Endothelial cell (in vitro differentiated cells): ENCODE measurements at places on chromosomes 11 and 22. TPM values are rescaled to one million over a fixed set of nuclear protein-coding genes. Genes with fewer than 3 reads are reported as not detected.

The TRIM51G gene
- not detected for total RNA-seq

The TUB gene
- 2.9 TPM for total RNA-seq

The TMEM45B gene
- total RNA-seq, result not detected

- DNase-seq, result no peak
These were observed 1.2 kb upstream of the P2RX6 start for GRCh38 chr22:21013657-21014201.

DNA sequence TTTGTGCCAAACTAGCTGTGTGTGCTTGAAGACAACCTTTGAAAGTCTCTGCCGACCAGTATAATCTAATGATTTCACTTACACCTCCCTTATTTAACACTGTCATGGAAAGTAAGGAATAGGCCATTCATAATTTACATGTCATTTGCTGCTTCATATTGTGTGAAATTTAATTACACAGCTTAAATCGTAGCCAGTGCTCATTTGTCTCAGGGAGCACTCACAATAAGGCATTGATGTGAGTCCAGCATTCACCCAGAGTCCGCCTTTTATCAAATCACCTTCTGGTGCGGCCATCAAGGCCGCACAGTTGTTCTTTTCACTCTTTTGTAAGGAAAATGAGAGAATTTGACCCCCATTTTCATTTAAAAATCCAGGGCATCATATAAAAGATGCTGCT, 46.9 kb downstream of the PAX6 start:
- no peak for DNase-seq

DNA sequence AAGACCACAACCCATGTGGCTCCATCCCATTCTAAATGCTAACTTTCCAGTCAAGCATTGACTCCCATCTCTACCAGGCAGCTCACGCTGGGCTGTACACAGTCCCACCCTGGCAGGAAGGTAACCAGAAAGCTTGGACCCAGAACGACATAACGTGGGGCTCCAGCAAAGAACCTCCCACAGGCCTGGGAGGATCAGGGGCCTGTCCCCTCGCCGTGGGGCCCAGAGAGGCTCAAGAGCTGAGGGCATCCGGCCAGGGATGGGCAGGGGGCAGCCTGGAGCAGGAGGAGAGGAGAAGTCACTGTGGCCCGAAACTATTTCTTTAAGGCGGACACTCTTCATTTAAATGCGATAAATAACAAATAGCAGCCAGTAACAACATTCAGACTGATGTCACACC, 169.9 kb downstream of the SHANK2 start:
- DNase-seq, result no peak

GRCh38 chr11:100619484-100619883, 67.6 kb upstream of the ARHGAP42 start:
- no peak for DNase-seq

DNA sequence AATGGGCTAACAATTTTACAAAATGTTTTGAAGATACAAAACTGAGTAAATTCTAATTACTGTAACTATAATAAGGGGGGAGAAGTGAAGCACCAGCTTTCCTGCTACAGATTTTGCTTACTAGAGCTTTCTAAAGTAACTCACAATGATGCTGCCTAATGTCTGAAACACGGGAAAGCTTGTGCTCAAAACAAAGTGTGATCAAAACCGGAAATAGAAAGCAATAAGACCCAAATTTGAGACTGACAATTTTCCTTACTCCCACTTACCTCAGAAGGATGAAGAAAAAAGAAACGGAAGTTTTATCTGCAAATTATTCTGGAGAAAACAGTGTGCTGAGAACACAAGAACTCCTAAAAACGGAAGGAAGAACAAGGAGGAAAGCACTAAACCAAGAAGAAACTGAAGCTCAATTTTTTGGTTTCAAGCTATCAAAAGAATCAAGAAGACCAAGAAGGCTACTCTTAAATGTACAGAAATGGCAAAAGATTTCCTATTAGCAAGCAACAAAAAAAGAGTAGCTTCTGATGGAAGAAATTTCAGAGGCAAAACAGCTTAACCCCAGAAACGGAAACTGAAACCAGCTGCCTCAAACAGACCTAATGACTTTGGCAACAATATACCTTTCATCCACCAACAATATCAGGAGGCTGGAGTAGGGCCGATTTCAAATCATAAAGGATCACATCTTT, 33.4 kb downstream of the AMBRA1 start:
- no peak for DNase-seq

- DNase-seq, result no peak
These were observed 7.8 kb downstream of the RPS6KA4 start for GRCh38 chr11:64366751-64367150.

The DKK3 gene
- 8.4 TPM for total RNA-seq

DNA sequence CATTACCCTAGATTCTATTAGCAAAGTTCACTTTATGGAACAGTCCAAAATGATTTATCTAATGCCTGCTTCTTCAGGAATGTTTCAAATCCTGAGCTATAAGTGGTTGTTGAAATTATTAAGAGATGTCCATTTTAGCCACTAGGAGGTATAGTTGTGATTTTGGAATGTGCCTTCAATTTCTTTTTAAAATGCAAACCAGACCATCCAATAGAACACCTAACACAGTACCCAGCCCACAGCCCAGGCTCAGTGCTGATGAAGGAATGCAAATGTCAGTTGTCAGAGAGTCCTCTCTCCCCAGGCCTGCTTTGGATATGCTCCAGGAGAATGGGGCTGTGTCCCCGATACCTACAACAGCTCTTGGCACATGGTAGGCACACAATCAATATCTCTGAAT, 85.8 kb upstream of the E2F8 start:
- no peak for DNase-seq

- DNase-seq, result no peak
These were observed 406.7 kb downstream of the TBC1D22A start for GRCh38 chr22:47168900-47169800.

DNA sequence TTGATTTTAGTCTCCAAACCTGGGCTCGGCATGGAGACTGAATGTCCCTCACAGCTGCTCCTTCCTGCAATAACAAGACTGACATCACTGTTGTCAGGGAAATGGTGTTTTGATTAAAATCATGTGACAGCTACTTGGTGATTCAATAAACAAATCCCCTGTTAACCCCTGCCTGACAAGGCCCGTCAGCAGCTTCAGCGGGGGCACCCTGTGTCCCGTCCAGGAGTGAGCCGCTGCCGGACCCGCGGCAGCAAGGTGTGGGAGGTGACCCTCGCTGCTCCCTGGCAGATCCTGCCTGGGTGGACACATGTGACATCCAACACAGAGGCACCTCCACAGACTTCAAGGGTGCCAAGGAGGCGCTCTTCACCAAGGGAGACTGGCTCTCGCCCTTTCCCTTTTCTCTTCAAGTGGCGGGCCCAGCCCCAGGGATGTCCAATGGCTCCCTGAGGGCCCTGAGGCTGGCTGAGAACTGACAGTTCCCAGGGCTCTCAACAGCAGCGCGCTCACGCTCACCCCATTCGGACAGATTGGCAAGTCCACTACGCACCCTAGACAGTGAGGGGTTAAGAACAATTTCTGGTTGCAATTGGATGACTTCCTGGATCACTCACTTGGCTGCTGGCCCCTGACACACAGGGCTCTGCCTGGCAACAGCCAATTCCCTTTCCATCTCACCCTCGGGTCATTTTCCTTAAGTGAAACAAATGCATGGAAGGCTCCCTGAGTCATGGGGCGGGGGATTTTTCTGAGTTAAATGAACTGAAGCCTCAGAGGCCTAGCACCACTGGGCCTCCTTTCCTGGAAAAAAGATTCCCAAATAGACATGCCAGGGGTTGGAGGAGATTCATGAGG, 30.7 kb downstream of the PPP2R1B start:
- no peak for DNase-seq

DNA sequence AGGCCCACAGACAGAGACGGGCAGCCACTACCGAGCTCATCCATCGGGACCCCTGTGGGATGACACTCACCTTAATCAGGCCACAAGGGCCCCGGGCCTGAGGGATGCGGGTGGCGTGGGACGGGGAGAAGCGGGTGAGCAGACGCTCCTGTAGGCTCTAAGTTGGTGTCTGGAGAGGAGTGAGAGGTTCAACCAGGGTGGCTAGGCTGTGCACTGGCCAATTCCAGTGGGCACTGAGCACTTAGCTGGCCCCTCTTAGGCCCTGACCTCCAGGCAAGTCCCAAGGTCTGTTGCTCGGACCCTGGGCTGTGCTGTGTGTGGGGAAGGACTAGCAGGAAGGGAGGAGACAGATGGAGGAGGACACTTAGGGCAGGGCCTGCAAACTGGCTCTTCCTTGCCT, 139.3 kb downstream of the ST3GAL4 start:
- no peak for DNase-seq

GRCh38 chr22:24512043-24512442, 16.9 kb downstream of the UPB1 start:
- no peak for DNase-seq

GRCh38 chr11:86214710-86215109, 29.8 kb upstream of the EED start:
- no peak for DNase-seq

GRCh38 chr22:26525946-26526564, 13.8 kb upstream of the TFIP11 start:
- DNase-seq, result no peak

The TSSK2 gene
- not detected for total RNA-seq

DNA sequence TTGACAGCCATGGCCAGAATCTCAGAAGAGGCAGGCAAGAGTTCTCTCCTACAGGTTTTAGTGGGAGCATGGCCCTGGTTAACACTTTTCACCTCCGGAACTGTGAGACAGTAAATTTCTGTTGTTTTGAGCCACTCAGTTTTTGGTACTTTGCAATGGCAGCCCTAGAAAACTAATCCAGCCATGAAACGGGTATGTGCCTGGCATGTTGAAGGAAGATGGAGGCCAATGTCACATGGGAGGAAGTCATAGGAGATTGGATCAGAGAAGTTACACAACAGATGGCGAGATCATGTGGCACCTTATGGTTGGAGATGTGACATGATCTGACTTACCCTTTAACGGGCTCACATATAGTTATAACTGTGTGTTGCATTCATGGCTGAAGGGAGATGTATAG, 63.2 kb upstream of the EED start:
- DNase-seq, result no peak

GRCh38 chr11:48182860-48183526, 33.6 kb upstream of the OR4B1 start:
- DNase-seq, result no peak

The SPTBN2 gene
- total RNA-seq, result 17.1 TPM

GRCh38 chr11:68031144-68031464, 623 bp downstream of the NDUFS8 start:
- DNase-seq, result no peak

DNA sequence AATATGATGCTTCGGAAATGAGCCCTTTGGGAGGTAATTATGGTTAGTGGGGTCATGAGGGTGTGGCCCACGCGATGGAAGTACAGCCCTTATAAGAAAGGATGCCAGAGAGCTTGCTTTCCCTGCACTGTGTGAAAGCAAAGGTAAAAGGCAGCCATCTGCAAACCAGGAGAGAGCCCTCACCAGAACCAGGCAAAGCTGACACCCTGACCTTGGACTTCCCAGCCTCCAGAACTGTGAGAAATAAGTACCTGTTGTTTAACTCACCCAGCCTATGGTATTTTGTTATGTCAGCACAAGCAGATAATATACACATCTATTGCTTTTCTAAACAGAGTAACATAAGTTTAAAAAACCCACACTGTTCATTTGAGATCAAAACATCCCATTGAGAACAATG, 50.7 kb downstream of the SYN3 start:
- DNase-seq, result no peak

- DNase-seq, result no peak
These were observed 8.0 kb downstream of the TUBGCP6 start for GRCh38 chr22:50236731-50237409.

DNA sequence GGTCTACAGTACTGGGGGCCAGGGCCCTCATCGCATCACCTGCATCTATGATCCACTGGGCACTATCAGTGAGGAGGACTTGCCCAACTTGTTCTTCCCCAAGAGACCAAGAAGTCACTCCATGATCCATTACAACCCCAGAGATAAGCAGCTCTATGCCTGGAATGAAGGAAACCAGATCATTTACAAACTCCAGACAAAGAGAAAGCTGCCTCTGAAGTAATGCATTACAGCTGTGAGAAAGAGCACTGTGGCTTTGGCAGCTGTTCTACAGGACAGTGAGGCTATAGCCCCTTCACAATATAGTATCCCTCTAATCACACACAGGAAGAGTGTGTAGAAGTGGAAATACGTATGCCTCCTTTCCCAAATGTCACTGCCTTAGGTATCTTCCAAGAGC, 3.8 kb upstream of the PPFIBP2 start:
- DNase-seq, result no peak

- no peak for DNase-seq
These were observed 20.8 kb upstream of the LINC01488 start for GRCh38 chr11:69460540-69461257.

GRCh38 chr11:13206086-13206640, 71.4 kb upstream of the BMAL1 start:
- no peak for DNase-seq

The NCR3LG1 gene
- total RNA-seq, result 0.23 TPM

- DNase-seq, result no peak
These were observed 7.3 kb downstream of the RASGRP2 start for GRCh38 chr11:64736654-64737053.

The TRIM48 gene
- not detected for total RNA-seq

DNA sequence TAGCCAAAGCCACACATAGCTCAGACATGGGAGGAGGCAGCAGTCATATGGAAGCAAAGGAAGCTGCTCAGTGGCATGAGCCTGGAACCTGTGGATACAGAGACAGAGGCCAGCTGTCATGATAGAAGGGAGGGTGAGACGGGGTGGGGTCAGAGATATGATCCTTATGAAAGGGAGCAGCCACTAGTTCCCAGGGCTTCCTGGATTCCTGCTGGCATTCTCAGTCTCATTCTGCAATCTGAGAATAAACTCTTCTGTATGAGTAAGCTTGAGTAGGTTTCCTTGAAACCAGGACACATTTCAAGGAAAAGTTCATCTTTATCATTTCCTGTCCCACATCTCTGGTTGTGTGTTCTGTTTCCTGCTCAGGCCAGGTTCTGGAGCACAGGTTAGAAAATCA, 220.2 kb upstream of the SNX19 start:
- DNase-seq, result no peak

- DNase-seq, result no peak
These were observed 137.8 kb upstream of the MTMR2 start for GRCh38 chr11:96061730-96062129.

DNA sequence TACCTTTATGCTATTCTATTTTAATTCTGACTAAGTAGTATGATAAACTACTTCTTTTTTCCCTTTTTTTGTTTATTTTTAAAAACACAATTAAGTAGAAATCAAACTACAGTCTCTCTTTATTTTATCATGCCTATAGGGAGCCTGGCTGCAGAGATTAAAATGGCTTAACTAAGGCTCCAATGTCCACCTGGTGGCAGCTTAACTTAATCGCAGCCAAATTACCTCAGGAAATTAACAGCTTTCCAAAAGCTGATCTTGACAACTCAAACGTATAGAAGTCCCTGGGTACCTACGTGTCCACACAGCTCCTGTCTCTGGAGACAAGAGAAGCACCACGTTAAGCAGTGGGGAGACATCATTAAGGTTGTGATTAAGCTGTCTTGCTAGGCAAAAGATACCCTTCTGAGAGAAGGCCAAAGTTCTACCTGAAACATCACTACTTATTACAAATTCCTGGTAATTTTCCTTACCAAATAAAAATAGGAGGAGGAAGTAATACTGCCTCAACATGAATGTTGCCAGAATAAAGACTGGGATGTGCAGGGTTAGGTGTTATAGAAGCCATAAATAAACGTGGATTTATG, 63.2 kb upstream of the SNX19 start:
- DNase-seq, result peak; percentile 9

The ELMOD1 gene
- 0.51 TPM for total RNA-seq

- no peak for DNase-seq
These were observed 58.8 kb upstream of the RRAS2 start for GRCh38 chr11:14417617-14418374.

The SAA4 gene
- not detected for total RNA-seq

GRCh38 chr11:27501100-27501499, 5.5 kb downstream of the LIN7C start:
- DNase-seq, result no peak
